RWPE2 (cell line): ENCODE measurements at places on chromosomes 6 and 20.

GRCh38 chr6:25774120-25774715 is 19.7 kb downstream of the SLC17A4 start:
- no peak for DNase-seq

DNA sequence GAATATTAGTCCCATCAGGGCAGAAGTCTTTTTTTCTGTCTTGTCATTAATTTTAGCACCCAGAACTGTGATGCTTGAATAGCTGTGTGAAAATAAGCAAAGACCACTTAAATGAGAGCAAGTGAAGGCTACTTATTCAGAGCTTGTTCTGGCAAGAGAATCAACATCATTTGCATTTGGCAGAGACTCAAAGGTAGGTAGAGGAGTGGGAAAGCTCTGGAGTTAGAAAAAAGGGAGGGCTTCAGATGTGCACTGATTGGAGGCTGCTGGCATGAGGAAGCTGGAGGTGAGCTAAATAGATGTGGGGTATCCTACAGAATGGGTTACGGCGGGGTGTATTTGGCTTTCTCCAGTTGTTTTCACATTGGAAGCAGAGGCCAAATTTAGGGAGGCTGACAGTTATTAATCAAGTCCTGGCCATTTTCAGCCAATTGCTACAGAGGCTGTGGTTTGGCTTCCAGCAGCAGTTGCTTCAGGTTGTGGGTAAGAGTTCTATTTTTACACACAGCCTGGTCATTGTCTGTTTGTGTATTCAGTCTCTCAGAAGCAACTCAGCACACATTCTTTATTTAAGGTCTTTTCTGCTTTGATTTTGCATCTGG is 254.3 kb downstream of the BTBD3 start:
- DNase-seq: no peak

- DNase-seq: peak; percentile 94
Measured at GRCh38 chr6:133609415-133610226, 279.3 kb upstream of the TCF21 start.

- no peak for DNase-seq
Measured at GRCh38 chr6:37513576-37513975, 13.9 kb upstream of the CCDC167 start.

GRCh38 chr6:108667993-108668392 is 107.3 kb downstream of the FOXO3 start:
- DNase-seq: no peak

GRCh38 chr6:32882879-32883250 is 28.9 kb downstream of the PSMB9 start:
- DNase-seq: no peak

DNA sequence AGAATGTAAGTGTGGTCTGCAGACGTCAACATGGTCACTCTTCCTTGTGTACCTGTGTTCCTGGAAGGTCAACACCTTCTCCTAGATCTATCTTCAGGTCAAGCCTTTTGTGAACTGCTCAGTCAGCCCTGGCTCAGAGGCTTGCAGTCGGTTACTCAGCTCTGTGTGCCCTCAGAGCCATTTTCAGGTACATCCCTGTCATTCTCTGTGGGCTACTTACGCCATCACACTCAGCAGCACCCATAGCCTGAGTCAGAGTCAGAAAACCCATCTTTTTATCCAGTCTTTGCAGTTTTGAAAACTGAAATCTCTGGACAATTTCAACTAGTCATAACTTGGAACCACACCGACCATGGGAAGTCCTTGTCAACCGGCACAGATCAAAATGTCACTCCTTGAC is 35.3 kb downstream of the TGM3 start:
- no peak for DNase-seq
